ENCODE measurements at places on chromosomes 5 and 9.

DNA sequence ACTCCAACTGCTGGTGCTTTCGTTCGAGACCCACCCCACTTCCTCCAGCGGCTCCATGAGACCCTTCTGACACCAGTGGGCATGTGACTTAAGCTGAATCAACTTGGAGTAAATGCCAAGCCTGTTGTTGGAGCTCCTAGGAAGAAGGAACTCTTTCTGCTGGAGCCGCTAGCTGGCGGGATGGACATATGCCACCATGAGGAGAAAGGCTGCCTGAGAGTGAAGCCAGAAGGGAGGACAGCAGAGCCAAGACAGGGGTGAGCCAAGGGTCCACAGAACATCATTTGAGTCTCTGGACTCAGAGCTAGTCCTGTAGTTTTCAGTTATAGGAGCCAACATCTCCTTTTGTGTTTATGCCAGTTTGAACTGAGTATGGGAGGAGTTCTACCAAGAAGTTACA, 35.9 kb downstream of the ANXA6 start:
- no peak for DNase-seq

- no peak for DNase-seq
These were observed 15.1 kb upstream of the POMT1 start for GRCh38 chr9:131487621-131488031.

DNA sequence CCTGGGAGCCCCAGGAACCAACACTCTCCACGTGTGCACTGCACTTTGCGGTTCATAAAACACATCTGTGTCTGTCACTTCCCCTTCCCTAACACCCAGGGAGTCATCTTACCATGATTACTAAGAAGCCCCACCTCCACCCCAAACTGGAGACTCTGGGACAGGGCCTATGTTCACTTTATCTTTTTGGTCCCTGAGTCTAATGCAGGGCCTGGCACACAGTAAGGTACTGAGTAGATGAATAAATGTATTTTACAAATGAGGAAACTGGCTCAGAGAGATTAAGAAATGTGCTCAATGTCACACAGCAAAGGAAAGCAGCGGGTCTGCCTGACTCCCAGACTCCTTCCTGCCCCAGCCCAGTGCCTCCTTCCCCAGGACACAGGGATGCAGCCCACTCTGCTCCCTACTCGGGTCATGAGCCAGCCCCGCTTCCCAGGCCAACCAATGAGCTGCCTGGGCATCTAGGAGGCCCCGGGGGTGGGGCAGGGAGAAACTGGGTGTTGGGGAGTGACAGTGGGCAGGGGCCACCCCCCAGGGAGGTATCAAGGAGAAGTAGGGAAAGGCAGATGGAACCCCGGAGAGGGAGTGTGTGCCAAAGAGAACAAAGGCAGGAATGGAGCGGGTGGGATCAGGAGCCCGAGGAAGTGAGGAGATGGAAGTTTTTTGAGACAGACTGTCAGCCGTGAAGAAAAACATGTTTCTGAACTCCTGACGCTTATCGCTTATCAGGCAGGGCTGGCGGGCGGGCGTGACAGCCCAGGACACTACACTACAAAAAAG, 30.5 kb downstream of the SHB start:
- no peak for DNase-seq

DNA sequence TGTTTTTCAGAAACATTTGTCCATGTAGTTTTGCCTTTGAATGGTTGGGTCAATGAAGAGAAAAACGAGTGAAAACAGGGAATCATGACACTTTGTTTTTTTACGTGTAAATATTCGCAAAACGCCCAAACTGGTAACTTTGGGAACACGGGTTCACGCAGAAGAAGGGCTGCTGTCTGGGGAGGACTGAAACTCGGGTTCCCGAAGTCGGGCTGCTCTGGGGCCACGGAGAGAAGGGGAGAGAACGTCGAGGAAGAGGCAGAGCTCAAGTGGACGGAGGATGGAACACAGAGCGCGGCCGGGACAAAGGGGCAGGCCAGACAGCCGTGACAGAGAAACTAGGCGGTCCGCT, 478 bp upstream of the SETD9 start:
- peak; percentile 16 for DNase-seq

- DNase-seq: no peak
These were observed 10.7 kb upstream of the AGPAT2 start for GRCh38 chr9:136697821-136698526.

DNA sequence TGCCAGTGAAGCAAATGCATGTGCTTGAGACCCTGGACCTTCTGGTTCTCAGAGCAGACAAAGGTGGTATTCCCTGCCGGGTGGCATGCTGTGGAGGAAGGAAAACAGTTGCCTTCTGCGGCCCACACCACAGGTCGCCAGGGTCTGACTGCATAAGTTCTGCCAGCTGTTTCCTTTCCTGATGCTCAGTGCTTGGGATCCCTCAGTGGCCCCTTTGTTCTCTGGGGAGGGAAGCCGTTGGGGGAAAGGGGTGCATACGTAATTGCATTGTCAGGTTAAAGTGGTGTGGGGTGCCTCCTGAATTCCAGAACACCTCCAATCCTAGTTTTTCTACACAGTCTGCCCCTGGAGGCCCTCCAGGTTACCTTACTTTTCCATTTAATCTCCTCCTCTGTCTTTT, 43.1 kb upstream of the SLC2A8 start:
- no peak for DNase-seq

- no peak for DNase-seq
These were observed 27.0 kb upstream of the RNF130 start for GRCh38 chr5:180098526-180098925.

- DNase-seq: no peak
These were observed 40.2 kb downstream of the LRSAM1 start for GRCh38 chr9:127491516-127491915.

GRCh38 chr5:80229902-80230255, 26.0 kb downstream of the SERINC5 start:
- DNase-seq: no peak

DNA sequence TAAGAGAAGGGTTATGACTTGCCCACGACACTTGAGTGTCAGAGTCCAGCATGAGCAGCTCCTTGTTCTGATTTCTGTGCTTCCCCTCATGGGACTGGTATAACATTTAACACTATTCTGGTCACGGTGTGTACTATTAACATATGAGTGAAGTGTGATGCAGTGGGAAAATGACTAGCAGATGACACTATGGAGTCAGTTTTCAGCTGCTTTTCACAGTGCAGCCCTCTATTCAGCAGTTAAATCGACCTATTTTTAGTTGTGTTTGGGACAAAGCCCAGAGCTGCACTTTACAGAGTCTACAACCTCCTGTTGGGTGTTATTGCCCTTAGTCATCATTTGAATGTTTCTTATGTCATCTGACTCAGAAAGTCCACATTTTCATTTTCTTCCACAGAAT, 59.1 kb downstream of the CHSY3 start:
- DNase-seq: no peak

DNA sequence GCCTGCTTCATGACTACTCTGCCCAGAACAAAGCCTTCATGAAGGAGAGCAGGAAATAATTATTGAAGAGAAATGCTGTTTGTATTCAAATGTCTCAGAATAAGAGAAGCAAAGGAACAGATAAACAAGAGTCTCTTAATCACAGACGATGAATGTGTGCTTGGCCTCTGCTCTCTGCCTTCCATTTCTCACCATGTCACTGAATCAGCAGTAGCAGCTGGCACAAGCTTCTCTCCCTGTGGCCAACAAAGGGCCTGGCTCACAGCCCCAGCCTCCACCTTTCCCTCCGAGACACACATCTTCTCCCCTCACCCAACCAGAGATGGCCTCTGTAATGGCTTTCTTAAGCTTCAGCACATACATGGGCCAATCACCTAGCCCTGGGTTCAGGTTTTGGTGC, 128.1 kb upstream of the SLIT3 start:
- DNase-seq: no peak

DNA sequence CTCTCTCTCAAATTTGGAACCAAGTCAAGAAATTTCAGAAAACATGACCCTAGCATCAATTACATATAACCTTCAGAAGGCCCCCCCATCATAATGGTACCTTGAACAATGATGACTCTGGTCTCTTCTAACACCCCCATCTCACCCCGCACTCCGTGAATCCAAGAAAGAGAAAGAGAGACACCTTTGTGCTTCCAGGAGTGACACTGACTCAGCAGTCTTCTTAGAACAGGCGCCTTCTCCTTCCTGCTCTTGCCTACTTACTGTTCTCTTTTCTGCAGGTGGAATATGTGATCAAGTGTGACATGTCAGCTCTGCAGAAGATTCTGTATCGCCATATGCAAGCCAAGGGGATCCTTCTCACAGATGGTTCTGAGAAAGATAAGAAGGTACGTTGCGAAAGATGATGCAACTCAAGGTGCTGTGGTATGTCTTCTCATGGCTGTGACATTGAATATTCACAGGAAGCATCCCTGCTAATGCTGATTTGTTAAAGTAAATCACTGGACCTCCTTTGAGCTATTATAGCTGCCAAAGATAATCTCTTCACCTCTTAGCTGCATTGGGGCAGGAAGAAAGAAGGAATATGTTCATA, 81.3 kb downstream of the SMARCA2 start:
- no peak for DNase-seq

DNA sequence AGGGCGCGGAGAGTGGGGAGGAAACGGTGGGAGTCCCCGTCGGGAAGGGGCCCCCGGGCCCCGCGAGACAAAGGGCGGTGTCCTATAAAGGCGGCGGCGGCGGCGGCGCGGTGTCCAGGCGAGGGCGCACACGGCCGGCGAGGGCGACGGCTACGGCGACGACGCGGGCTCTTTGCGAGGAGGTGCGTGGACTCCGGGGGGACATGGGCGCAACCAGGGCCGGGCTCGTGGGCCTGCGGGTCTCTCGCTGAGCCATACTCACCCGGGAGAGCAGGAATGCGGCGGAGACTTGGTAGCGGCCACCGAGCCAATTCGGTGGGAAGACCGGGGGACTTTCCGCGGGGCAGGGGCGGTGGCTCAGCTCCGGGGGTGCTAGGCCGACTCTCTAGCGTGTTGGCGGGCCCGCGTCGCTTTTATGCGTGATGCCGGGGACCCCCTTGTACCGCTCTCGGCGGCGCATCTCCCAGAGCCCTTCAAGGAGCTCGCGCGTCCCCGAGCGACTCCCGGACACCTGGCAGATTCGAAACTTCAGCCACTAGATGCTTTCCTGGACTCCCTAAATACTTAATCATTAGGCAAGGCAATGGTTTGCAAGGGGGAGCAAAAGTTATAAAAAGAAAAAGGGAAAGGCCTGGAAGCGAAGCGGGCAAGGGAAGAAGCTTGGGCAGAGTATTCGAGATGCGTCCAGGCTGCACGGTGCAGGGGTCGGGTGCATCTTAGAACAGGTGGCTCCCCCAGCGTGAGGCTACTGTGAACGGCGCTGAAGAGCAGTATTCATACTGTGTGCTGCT, 5.9 kb upstream of the TAL2 start:
- DNase-seq: no peak

GRCh38 chr5:10115669-10116068, 134.0 kb downstream of the ATPSCKMT start:
- no peak for DNase-seq

- DNase-seq: no peak
These were observed 1.3 kb downstream of the UBE2R2 start for GRCh38 chr9:33818167-33818846.

- DNase-seq: no peak
These were observed 12.5 kb downstream of the ABL1 start for GRCh38 chr9:130847306-130848217.

- no peak for DNase-seq
These were observed 140.2 kb upstream of the TRIM32 start for GRCh38 chr9:116546711-116547581.

DNA sequence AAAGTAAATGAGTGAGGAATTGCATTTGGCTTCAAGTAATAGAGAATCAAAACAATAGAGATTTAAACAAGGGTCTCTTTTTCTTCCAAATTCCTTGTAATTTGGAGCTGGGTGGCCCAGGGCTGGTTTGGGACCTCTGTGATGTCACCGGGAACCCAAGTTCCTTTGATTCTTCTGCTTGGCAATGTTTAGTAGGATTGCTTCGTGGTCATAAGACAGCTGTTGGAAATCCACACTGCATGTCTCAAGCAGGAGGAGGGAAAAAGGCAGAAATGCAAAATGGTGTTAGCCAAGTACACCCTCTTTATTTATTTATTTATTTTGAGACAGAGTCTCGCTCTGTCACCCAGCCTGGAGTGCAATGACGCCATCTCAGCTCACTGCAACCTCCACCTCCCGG, 72.6 kb upstream of the IL12B start:
- DNase-seq: no peak

DNA sequence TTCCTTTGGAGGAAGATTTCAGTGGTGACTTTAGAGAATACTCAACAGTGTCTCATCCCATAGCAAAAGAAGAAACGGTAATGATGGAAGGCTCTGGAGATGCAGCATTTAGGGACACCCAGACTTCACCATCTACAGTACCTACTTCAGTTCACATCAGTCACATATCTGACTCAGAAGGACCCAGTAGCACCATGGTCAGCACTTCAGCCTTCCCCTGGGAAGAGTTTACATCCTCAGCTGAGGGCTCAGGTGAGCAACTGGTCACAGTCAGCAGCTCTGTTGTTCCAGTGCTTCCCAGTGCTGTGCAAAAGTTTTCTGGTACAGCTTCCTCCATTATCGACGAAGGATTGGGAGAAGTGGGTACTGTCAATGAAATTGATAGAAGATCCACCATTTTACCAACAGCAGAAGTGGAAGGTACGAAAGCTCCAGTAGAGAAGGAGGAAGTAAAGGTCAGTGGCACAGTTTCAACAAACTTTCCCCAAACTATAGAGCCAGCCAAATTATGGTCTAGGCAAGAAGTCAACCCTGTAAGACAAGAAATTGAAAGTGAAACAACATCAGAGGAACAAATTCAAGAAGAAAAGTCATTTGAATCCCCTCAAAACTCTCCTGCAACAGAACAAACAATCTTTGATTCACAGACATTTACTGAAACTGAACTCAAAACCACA, 67.4 kb downstream of the VCAN start:
- DNase-seq: no peak

DNA sequence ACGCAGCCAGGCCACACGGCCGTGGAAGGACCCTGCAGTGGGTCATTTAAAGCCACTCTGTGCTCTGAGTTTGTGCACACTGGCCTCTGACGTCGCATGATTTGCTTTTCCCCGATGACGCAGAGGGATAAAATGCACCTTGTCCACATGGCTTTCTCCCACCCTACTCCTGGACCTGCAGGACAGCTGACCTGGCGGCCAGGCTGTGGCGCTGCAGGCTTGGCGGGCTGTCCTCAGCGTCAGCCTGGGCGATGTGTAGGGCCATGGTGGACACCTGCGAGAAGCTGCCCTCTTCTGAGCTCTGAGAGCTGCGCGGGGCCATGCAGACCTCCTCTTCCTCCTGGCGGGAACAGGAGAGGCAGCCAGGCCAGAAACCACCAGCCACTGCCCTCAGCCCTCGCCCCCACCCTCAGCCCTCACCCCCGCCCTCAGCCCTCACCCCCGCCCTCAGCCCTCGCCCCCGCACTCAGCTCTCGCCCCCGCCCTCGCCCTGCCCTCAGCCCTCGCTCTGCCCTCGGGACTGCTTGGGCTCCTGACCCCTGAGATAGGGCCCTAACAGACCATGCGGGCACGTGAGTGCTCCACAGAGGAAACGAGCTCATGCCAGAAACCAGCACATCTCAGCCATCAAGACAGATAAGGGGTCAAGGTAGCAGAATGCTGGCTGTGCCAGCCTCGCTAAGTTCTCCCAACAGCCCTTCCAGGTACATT, 20.0 kb upstream of the SCGB3A1 start:
- no peak for DNase-seq

GRCh38 chr5:141617128-141617527, 1.7 kb downstream of the DIAPH1 start:
- DNase-seq: no peak
